Brain pericyte (primary cell): ENCODE measurements at places on chromosomes 3 and 15.

DNA sequence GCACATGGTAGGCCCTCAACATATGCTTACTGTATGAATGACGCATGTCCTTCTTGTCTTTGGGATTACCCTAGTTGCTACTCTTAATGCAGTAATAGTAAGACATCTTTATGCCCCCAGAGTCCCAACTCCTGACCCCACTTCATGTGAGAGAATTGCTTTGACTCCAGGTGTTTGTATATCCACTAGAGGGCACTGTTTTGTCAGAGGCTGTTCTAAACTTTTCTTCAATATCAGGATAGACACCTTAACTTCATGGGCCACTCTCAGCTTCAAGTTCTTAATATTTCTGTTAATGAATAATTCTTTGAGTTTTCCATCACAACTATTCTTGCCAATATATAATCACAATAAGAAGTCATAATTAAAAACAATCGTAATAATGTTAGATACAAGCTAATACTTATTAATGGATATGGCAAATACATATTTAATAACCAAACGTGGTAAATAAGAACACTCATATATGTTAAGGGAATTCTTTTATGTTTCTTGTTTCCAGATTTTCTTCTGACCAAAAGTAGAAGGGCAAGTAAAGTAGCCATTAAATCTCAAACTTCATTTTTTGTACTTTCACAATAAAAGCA lies 337.2 kb upstream of the DNAJC19 start:
- no peak for DNase-seq

- no peak for DNase-seq
These were observed 63.9 kb downstream of the NMD3 start for GRCh38 chr3:161284989-161285388.

GRCh38 chr3:85591451-85591850 lies 632.7 kb downstream of the CADM2 start:
- no peak for DNase-seq

DNA sequence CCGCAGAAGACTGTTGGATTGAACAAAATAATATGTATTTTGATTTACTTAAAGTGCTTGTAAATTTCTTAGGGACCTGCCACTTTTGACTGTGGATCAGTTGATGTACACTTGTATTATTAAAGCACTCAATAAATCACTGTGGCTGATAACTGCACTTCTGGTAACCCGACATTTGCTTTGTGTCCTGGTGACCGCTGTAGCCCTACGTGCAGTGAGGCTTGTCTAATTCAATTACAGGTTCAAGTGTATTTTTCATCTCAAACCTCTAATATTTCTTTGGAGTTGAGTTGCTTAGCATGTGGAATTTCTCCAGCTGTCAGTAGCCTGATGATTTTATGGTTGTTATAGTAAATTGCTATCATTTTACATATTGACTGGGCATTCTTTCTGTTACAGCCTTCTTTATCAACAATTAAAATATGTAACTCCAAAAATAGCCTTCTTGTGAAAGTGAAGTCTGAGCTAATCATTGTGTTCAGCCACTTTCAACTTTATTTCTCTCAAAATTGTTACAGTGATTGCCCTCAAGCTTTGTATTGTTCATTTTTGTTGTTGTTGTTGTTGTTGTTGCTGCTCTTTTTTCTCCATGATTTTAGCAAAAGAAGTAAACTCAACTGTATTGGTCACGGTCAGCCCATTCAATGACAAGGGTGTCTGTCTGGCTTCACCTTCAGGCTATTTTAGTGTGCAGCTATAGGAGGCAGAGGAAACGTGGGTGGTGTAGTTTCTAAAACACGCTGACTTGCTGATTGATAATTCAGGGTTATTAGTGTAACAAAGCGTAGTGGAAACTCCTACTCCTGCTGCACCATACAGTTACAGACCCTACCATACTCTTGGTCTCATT lies 215.1 kb upstream of the UBE2E1 start:
- no peak for DNase-seq

DNA sequence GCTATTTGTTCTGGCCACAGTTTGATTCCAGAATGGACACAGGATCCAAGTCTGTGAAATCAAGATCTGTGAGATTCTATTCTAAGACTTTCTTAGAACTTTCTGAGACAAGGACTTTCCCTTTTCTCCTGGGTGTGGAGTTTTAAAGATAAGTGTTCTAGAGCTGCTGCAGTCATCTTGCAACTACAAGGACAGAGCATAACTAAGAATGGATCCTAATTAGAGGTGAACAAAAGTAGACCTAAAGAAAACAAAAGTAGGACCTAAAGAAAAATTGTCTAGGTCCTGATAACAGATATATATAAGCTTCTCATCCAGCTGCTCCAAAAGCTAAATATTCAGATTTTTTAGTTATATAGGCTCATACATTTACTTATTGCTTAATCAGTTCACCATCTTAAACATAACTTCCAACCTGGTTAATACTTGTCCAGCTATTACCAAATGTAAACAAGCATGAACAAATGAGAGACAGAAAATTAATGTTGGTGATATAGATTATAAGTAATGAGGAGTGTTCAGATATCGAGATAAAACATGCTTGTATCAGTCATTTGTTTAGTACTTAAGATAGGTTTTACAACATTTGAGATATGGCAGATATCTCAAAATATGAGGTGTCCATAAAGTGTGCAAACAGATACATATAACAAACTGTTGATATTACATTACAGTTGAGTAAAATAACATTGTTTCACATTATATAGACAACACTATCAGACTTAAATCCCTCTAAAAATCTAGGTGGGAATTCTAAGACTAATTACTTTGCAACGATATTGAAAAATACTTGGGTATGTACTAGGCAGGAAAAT lies 75.1 kb downstream of the CD200 start:
- no peak for DNase-seq

DNA sequence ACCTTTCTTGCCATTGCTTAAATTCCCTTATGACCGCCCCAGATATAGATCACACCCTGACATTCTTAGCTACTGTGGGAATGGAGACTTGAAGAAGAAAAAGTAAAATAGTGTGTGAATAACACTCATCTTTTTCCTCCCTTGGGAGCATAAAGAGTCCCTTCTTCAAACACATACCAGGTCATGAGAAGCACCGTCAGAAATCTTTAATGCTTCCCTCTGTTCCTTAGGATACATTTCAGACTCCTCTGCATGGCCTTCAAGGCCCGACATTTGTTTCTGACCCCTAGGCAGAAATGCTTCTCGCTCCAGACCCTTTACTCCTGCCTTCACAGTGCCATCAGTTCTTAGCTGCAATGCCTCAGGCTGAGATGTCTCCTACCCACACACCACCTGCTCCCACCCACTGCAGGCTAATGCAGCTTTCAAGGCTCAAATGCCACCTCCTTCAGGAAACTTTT lies 143.8 kb upstream of the IL12A start:
- DNase-seq, result no peak

DNA sequence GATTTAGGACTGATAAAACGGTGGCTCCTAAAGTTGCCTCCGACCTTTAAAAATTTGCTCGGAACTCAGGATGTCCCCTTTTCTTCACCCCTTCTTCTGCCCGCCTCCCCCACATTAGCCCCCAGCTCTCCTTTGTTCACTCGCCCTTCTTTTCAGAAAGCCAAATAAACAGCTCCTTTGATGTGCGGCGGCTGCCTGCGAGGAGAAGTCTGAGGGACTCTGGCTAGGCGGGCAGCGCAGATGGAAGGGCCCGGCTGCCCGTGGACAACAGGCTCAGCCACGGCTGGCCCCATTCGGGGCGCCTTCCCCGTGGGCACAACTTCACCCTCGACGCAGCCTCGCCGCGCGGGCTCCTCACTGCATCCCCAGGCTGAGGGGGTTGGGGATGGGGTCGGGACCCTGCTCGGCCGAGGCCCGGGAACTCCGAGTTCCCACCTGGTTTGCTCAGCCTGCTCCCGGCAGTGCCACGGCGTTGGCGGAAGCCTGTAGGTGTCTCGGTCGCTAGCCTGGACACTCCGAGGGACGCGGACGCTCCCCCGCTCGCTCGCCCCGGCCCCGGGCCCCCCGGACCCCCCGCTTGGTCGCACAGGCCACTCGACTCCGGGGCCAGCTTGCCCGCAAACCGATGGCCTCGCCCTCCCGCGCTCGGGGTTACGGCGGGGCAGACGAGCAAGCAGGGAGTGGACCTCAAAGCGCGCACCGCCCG lies 897 bp upstream of the TLE3 start:
- no peak for DNase-seq

DNA sequence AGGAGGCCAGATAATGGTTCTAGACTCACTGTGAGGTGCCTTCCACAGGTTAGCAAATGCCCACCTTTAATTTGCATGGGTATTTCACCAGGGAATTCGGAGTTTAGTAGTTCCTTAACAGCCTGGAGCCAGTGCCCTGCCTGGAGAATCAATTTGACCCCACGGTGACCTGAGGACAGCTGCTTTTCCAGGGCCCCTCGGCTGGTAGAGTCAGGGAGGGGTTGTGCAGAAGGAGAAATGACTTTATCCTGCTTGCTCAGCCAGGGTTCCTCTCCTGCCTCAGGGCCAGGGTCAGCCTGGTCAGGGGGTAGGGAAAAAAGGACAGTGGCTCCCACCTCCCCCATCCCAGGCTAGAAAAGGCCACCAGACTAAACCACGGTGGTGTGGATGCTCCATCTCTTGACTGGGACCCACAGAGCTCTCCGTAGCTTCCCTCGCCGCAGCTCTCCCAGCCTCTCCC lies 12.0 kb downstream of the DLL4 start:
- no peak for DNase-seq

DNA sequence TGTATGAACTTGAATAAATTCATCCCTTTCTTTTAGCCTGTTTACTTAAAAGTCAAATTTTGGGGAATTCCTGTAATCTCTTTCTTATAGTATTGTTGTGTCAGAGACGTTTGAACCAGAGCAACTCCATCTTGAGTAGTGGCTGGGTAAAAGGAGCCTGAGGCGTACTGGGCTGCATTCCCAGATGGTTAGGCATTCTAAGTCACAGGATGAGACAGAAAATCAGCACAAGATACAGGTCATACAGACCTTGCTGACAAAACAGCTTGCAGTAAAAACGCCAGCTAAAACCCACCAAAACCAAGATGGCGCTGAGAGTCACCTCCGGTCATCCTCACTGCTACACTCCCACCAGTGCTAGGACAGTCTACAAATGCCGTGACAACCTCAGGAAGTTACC lies 94.5 kb downstream of the P3H2 start:
- DNase-seq, result no peak

- no peak for DNase-seq
These were observed 327.4 kb downstream of the SHQ1 start for GRCh38 chr3:72520690-72521308.

DNA sequence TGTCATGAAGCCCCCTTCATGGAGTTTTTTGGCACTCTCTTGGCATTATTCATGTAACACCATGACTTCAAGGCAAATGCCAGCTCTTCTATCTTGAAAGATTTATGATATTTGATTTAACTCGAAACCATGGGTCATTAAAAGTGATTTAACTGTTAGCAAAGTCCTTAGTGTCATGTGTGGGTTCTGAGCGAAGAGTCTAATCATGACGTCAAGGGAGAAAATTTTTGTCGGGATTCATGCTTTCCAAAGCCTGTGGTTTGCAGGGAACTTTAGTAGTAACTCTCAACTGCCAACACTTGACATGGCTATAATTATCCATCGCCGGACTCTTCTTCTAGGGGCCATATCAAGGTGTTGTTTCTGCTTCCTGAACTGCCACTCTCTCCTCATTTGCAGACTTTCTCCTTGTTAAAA lies 11.5 kb downstream of the GXYLT2 start:
- DNase-seq, result no peak

DNA sequence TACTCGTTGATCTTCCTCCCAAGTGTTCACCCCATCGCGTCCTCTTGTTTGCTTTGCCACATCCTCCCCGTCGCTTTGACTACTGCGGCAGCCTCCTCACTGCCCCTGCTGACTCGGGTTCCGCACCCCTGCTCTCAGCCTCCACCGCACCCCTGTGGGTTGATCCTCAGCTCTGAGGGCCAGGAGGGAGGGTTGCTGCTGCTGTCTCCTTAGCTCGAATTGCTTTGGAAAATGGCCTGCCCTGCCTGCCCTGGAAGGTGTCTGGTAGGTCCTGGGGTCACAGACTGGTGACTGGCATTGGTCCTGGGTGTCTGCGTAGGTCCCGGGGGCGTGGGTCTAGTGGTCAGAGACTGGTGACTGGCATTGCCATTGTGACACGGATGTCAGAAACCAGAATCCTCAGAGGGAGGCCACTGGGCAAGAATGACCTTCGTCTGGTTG lies 9.4 kb downstream of the MUC4 start:
- DNase-seq, result no peak

DNA sequence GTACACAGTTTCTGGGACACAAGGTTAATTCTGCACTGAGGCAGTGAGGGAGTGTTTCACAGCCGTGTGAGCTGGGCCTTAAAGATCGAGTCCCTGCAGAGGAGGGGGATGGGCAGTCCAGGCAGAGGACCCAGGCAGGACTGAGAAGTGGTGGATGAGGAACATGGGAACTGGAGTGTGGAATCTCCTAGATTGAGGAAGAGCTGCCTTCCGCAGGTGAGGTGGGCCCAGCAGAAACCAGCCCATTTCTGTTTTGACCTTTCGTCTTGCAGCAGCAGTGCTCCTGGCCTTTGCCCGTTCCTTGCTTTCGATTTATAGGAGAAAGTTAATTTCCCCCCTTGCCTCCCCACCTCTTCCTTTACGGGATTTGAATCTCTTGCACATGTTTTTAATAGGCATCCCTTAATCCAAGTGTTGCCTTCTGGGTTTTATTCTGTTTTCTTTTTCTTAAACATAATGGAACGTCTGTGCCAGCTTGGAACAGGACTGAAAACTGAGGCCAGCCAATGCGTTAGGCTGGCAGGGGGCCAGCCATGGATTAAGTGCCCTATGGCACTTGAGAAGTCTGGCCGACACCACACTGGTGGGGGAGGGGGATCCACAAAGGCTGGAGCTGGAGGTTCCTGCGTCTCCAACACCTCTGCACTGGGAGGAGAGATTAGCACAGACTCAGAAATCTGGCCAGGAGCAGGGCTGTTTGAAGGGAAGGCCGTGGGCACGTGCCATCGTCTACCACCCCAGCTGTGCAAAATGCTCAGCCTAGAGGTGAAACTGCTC lies 78.1 kb downstream of the AAGAB start:
- no peak for DNase-seq
